ENCODE measurements at places on chromosomes 11 and 22. TPM values are rescaled to one million over a fixed set of nuclear protein-coding genes. Genes with fewer than 3 reads are reported as not detected.

FGF4 gene
- total RNA-seq: 17.3 TPM

LINC01488 gene
- total RNA-seq: not detected

RAG2 gene
- total RNA-seq: not detected

OR52E8 gene
- not detected for total RNA-seq

FOSL1 gene
- 1.4 TPM for total RNA-seq

DNA sequence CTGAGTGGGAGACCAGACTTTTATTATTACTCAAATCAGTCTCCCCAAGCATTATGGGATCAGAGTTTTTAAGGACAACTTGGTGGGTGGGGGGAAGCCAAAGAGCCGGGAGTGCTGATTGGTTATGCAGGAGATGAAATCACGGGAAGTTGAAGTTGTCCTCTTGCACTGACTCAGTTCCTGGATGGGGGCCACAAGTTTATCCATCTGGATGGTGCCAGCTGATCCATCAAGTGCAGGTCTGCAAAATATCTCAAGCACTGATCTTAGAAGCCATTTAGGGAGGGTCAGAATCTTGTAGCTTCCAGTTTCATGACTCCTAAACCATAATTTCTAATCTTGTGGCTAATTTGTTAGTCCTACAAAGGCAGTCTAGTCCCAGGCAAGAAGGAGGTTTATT is 53.5 kb upstream of the LMO1 start:
- no peaks in the 10 kb centered on the region for H3K36me3 ChIP-seq
- H3K4me1 ChIP-seq: no peaks in the 10 kb centered on the region

DNA sequence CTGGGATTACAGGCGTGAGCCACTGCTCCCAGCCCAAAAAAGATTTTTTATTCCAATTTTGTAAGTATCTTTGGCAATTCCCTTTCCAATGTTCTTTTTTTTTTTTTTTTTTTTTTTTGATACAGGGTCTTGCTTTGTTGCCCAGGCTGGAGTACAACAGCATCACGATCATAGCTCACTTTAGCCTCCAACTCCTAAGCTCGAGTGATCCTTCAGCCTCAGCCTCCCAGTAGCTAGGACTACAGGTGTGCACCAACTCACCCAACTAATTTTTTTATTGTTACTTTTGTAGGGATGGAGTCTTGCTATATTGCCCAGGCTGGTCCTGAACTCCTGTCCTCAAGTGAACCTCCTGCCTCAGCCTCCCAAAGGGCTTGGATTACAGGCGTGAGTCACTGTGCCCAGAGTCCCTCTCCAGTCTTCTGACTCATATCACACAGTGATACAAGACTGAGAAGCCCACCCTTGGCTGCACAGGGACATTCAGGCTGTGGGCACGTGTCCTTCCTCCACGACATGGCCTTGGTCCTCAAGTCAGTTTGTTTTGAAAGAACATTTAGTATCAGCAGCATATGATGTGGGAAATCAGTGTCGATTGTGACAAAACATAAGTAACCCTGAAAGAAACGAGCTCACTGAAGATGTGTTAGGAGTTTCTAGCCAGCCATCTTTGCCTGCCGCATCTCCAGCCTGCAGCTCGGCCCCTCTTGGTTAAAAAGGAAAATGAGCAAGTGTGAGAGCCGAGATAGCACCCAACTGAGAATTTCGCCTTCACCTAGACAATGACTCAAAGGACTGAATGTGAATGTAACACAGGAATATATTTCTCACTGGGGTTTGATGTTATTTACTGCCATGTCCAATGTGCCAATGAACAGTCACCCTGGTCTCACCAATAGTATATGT is 175.5 kb downstream of the MN1 start:
- H3K36me3 ChIP-seq: no peaks in the 10 kb centered on the region
- H3K4me1 ChIP-seq: no peaks in the 10 kb centered on the region
- H3K27ac ChIP-seq: no peak overlapping the region
- DNase-seq: no peak
- H3K27me3 ChIP-seq: no peaks in the 10 kb centered on the region
- H3K4me3 ChIP-seq: no peak overlapping the region

DNA sequence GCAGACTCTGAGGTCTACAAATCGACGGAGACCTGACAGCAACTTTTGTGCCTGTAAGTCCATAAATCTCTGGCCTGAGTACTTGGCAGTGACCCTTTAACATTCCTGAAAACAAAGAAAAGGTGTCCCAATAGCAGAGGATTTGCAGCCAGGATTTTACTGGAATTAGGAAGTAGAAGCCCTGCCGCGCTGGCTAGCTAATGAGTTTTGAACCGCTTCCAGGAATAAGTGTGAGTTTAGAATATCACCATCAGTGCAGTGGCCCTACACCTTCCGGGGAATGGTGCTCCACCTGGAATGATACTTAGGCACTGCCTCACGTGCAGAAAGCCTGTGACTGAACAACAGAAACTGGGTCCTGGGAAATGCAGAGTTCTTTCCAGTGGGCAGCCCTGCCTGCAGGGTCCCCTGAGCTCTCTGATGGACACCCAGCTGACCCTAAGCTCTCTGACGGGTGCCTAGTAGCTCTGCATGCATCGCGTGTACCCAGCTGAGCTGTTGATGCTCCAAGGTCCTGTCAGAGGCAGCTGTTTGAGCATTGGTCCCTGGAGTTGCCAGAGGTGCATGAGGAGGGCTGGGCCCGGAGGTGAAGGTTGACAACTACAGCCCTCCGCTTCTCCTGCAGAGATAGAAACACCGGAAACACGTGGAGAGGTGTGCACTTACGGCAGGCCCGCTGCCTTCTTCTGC is 380.9 kb downstream of the TBC1D22A start:
- no peaks in the 10 kb centered on the region for H3K4me1 ChIP-seq
- no peaks in the 10 kb centered on the region for H3K27me3 ChIP-seq
- DNase-seq: no peak
- H3K4me3 ChIP-seq: no peak overlapping the region
- H3K36me3 ChIP-seq: no peaks in the 10 kb centered on the region

DNA sequence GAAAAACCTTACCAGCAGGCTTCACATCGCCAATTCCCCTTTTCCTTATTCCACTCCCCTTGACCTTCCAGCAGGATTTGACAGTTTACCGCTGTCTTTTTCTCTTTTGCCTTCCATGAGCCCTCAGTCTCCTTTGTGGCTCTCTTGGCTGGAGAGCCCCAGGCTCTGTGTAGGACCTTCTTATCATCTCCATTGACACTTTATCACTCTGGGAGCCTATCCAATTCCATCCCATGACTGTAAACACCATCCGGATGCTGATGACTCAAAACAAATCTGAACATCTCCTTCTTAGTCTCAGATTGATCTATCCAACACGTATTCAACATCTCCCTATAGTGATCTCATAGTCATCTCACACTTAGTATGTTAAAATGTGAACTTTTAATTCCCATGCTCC is 36.0 kb downstream of the HTR3A start:
- no peaks in the 10 kb centered on the region for H3K27me3 ChIP-seq
- no peaks in the 10 kb centered on the region for H3K36me3 ChIP-seq
- H3K4me1 ChIP-seq: no peaks in the 10 kb centered on the region
- no peak overlapping the region for H3K27ac ChIP-seq

DNA sequence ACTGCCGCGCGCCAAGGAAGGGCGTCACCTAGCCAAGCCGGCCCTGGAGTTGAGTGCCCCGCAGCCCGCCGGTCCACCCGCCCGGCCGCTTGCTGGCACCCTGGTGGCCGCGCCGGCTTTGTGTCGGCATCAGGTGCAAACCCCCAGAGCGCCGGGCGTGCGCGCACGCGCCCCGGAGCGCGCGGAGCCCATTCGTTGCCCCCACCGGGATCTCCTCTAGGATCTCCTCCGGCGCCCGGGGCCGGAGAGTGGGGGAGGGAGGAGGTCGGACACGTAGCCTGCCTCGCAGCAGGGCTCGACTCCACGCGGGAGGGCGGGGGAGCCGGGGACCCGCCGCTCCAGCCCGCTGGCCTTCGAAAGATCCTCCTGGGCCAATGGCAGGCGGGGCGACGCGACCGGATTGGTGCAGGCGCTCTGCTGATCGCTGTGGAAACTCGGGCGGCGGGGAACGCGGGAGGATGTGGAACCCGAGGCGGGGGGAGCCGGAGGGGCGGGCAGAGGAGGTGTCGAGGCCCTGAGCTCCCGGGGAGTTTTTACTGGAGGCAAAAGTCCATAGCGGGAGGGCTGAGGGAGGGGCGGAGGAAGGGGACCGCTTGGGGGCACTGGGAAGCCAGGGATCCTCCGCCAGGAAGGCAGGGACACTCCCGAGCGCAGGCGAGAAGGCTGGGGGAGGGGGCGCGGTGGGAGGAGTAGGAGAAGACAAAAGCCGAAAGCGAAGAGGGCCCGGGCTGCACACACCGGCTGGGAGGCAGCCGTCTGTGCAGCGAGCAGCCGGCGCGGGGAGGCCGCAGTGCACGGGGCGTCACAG is at the start of gene FADS2:
Gene FADS2 (plus strand): TSS at position 730 of the 808 bp plus-strand sequence. CDS start 91 bp downstream, outside the sequence.
- H3K36me3 ChIP-seq: no peaks in the 10 kb centered on the region
- peak within 1 kb of the TSS; percentile 69 for H3K4me3 ChIP-seq
- peak; percentile 78 for DNase-seq
- peak within 1 kb of the TSS; percentile 90 for H3K27ac ChIP-seq
- H3K27me3 ChIP-seq: no peaks in the 10 kb centered on the region

GRCh38 chr11:105179542-105180278 is 40.1 kb upstream of the CARD18 start:
- H3K27ac ChIP-seq: no peak overlapping the region
- no peaks in the 10 kb centered on the region for H3K36me3 ChIP-seq
- H3K27me3 ChIP-seq: no peaks in the 10 kb centered on the region
- H3K4me1 ChIP-seq: no peaks in the 10 kb centered on the region
- no peak overlapping the region for H3K4me3 ChIP-seq

- H3K36me3 ChIP-seq: no peaks in the 10 kb centered on the region
- no peaks in the 10 kb centered on the region for H3K27me3 ChIP-seq
- DNase-seq: peak; percentile 87
- H3K27ac ChIP-seq: peak overlapping the region; percentile 95
- peaks cover 37% of the 10 kb centered on the region for H3K4me1 ChIP-seq
These were observed 5.2 kb upstream of the RAB3IL1 start for GRCh38 chr11:61922539-61922938.

GRCh38 chr11:32658639-32659406 is 75.2 kb downstream of the EIF3M start:
- H3K27ac ChIP-seq: no peak overlapping the region
- DNase-seq: no peak
- no peak overlapping the region for H3K4me3 ChIP-seq
- no peaks in the 10 kb centered on the region for H3K36me3 ChIP-seq

DNA sequence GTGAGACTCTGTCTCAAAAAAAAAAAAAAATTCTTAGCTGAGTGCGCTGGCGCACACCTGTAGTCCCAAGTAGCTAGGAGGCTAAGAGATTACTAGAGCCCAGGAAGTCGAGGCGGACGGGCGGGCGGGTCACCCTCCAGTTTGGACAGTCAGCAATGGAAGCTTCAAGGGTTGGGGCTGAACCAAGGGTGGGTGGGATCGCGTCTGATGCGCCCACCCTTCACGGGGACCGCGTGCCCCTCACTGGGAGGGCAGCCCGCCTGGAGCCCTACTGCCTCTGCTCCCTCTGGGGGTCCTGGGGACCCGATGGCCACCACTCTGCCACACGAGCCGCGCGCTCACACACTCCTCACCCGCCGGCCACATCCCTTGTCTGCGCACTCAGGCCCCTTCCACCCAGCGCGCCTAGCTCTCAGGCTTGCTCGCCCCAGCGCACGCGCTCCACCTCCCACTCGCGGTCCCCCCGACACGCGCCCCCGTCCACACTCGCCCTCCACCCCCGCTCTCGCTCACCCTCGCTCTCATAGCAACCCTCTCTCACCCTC is 494 bp downstream of the CHID1 start:
- H3K4me1 ChIP-seq: peaks cover 17% of the 10 kb centered on the region
- H3K27ac ChIP-seq: peak overlapping the region; percentile 89
- H3K4me3 ChIP-seq: peak overlapping the region; percentile 76
- no peaks in the 10 kb centered on the region for H3K36me3 ChIP-seq

DNA sequence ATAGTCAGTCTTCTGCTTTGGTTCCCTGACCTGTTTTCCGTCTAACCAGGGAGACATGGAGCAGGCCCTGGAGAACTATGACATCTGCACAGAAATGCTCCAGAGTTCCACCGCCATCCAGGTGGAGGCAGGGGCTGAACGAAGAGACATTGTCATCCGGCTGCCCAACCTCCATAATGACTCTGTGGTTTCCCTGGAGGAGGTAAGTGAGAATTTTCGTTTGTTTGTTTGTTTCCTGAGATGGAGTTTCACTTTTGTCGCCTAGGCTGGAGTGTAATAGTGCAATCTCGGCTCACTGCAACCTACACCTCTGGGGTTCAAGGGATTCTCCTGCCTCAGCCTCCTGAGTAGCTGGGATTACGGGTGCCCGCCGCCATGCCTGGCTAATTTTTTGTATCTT is 52.9 kb downstream of the CABIN1 start:
- no peaks in the 10 kb centered on the region for H3K27me3 ChIP-seq
- H3K36me3 ChIP-seq: peaks cover 2% of the 10 kb centered on the region
- H3K27ac ChIP-seq: no peak overlapping the region
- no peak for DNase-seq
- no peaks in the 10 kb centered on the region for H3K4me1 ChIP-seq
